NCI-H774 (cell line): ENCODE measurements at places on chromosomes 6 and 20.

GRCh38 chr20:50992733-50993457 lies 30.0 kb downstream of the KCNG1 start:
- DNase-seq = peak; percentile 1

- peak; percentile 31 for DNase-seq
Observed at GRCh38 chr6:109183109-109183650, 87.9 kb downstream of the CEP57L1 start.

- no peak for DNase-seq
Observed at GRCh38 chr6:85364344-85364743, 85.5 kb upstream of the NT5E start.

DNA sequence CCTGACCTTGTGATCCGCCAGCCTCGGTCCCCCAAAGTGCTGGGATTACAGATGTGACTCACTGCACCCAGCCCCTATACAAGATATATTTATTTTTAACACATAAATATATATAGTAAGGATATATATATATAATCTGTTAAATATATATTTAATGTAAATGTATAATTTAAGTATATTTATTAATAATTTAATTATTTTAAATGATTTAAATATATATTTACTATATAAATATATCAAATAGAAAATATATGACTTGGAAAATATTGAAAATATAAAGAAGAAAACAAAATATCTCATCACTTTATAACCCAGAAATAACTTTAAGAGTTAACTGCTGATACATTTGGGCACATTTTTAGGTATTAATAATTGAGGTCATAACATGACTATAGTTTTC lies 324.7 kb downstream of the SYNE1 start:
- DNase-seq = no peak

DNA sequence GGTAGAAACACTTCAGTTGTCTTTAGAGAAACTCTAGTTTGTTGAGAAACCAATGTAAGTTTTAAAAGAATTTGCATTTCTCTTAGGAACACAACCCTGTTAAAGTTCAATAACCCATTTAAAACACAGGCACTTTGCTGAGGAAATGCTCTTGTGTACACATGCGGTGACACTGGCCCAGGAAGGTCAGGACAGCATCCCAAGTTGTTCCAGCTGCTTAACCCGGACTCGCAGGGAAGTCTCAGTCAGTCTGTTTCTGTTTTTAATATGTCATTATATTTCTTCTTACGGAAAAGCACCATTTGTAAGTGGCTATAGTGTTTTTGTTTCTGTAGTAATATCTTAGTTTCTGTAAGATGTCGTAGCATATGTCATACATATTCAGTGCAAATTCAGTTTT lies 36.9 kb downstream of the RIN2 start:
- no peak for DNase-seq

DNA sequence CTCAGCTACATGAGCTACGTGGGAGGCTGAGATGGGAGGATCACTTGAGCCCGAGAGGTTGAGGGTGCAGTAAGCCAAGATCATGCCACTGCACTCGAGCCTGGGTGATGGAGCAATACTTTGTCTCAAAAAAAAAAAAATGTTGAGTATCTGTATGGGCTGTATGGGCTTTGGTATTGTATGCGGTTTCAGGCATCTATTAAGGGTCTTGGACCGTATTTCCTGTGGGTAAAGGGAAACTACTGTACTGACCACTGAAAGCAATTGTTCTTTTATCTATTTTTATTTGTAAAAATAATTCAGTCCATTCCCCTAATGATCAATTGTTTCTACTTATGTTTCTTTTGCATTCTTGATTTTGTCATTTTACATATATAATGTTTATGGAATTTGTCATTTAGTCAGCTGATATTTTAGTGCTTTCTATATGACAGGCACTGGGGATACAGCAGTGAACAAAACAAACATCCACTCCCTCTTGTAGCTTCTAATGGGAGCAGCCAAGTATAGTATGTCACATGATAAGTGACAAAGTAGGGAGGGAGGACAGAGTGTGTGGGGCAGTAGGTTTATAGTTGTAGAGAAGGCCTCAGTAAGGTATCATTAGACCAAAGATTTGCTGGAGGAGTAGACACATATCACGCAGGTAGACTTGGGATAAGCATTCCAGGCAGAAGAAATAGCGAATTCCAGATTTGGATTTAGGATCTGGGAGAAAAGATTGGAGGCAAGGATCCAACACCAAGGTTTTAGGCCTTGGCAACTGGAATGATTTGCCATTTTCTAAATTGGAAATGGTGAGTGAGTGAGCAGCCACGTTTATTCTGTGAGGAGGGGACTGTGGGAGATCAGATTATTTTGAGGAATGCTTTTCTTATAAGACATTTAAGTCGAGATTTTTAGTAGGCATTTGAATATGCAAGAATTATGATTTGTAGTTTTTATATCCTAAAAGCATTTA lies 6.0 kb downstream of the PCMT1 start:
- DNase-seq = no peak

DNA sequence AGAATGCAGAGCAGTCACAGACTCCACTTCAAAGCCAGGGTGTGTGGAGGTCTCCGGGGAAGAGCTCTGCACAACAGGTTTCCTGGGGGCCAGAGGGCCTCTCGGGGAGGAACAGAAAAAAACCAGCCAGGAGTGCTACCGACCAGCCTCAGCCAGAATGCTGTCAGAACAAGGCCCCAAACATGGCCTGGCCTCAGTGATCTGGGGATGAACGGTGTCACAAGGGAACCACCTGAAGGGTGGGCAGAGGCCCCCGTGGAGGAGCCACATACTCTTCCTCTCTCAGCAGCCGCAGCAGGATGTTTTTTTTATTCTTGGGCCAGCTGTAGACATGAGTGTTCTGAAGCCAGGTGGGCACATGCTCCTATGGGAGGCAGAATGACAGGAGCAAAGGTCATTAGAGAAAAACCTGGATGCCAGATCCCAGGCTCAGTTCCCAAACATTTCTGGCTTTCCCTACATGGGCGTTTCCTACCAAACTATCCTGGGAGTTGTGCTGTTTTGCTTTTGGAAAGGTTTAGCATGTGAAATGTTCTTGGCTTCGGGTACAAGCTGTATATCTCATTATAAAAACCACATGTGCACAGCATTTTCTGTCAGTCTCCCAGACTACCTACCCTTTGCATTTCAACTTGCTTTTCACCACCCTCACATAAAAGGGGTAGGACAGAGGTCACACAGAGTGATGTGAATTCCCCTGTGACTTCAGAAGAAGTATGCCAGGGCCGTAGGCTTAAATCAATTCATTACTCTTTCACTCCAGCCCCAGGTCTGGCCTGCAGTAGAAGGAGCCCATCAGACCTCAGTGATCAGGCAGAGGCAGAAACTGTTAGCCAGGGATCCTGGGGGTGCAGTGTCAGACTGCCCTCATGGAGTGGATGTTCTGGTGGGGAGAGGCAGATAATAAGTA lies 46.2 kb downstream of the TRAF3IP2 start:
- no peak for DNase-seq
